SW 1271 (cell line): ENCODE measurements at places on chromosomes 2 and 18.
A peak's percentile ranks its signal among the peaks of the same experiment; 100 is the strongest.

DNA sequence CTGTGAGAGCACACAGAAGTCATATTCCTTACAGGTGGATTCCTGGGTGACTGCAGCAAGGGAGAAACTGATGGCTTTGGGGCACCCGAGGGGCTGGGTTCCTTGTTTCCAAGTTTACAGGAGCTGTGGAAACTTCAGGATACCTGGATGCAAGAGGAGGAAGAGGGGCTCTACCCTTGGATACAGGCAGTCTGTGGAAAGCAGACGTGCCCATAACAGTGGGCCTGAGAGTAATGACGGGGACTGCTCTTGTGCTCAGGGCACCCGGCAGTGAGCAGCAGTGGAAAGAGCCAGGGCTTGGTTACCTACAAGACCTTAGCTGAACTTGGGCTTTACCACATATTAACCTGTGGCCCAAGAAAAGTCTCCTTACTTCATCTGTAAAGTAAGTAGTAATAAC, 102.2 kb upstream of the TGFA start:
- no peak for DNase-seq

GRCh38 chr18:48390641-48391040, 18.5 kb downstream of the ZBTB7C start:
- no peak for DNase-seq

GRCh38 chr18:73009691-73010090, 141.9 kb upstream of the NETO1 start:
- no peak for DNase-seq

DNA sequence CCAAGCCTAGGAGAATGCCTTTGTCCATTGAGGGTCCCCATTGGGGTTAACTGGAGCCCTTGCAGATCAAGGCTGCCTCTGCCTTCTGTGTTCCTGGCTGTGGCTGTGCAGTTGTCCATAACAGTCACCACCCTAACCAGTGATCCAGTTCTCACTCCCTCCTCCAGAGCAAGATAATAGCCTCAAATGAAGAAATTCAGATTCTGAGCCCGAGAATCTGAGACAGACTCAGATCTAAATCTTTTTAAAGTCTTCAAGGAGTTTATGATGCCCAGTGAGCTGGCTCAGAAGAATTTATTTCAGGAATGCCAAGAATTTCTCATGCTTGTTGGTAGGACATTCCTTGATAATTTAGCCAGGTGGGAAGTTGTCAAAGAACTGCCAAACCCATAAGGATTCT, 44.3 kb upstream of the RAB6C start:
- peak; percentile 7 for DNase-seq

- no peak for DNase-seq
These were observed 33.1 kb downstream of the HJURP start for GRCh38 chr2:233821196-233821595.

- no peak for DNase-seq
These were observed 81.1 kb downstream of the MRPS9 start for GRCh38 chr2:105118960-105119359.

DNA sequence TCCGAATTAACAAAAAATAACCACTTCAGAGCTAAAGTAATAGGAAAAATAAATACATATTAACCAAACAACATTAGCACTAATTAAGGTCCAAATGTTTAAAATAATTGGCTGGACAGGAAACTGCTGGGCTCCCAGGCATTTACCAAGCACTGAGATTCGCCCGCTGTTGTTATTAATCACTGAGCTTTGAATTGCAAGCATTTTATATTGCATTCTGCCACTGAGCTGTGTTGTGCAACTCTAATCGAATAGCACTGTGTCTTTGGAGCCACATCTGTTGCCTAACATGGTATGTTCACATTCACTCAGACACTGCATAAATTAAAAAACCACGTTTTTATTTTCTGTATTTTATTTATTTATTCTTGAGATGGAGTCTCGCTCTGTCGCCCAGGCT, 88.9 kb downstream of the SOWAHC start:
- no peak for DNase-seq

GRCh38 chr2:239696559-239697207, 295.9 kb upstream of the HDAC4 start:
- DNase-seq = no peak

GRCh38 chr2:234632527-234633391, 135.9 kb upstream of the ARL4C start:
- DNase-seq = no peak

- DNase-seq = no peak
These were observed 2.3 kb upstream of the EPC2 start for GRCh38 chr2:148642112-148642744.
